ENCODE measurements at places on chromosomes 2 and 18.

- DNase-seq = no peak
These were observed 83.9 kb upstream of the MAPRE2 start for GRCh38 chr18:34957119-34957863.

GRCh38 chr2:23480957-23481797 is 96.2 kb downstream of the KLHL29 start:
- DNase-seq = peak; percentile 16

GRCh38 chr18:57635003-57635822 is 13.6 kb upstream of the NARS1 start:
- DNase-seq = no peak

DNA sequence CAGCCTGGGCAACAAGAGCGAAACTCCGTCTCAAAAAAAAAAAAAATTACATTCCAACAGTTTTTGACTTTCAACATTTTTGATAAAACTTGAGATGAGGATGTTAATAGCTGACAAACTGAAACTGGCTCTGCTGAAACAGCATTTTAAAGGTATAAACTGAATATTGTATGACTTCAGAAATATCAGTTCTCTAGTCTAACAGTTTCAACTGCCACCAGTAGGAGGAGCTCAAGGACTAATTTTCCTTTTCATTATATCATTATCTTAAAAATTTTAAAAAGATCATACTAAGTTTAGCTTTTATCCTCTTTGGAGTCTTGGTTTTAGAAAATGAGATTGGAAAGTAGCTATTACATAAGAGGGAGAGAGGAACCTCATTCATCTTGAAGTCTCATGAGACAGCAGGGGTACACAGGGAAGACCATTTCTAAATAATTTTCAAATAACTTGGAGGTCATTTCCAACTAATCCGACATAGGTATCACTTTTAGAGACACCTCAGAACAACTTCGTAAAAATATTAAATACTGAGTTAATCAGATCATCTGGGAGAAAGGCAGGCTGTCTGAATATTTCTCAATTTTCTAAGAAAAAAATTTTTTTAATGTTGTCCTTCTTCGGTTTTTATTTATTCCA is 37.6 kb upstream of the MCM6 start:
- peak; percentile 29 for DNase-seq

GRCh38 chr18:477565-477964 is 22.9 kb downstream of the COLEC12 start:
- DNase-seq = no peak

DNA sequence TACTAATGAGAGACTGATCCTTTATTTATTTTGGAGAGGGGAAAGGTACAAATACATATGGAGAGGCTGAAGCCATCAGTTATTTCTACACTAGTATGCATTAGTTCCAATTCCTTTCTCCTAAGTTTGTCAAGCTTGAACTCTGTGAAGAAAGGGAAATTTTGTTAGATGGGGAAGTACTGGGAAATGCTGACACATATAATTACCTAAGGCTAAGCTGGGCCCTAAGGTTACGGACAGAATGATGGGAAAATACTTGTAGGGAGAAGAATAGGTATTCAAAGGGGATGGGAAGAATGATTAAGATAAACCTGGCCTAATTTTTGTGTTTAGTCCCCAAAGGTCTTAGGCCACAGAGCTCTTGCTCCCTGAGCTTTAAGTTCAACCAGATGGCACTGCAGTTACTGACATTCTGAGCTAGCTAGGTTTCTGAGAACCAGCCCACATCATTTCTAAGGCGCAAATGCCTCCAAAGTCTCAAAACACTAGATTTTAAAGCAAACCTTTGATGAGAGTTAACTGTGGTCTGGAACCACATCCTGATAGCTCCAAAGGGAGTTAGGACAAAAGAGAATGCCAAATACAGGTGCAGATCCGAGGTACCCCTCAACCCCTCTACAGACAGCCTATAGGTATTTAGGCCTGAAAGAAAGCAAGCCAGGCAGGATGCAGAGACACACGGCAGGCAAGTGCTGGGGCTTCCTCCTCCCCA is 2.7 kb downstream of the TMEM163 start:
- DNase-seq = no peak

GRCh38 chr2:4091869-4092268 is 388.5 kb downstream of the DCDC2C start:
- DNase-seq = no peak

- DNase-seq = no peak
These were observed 117.4 kb downstream of the SPTBN1 start for GRCh38 chr2:54573537-54573919.

- DNase-seq = no peak
These were observed 115.6 kb downstream of the GLI2 start for GRCh38 chr2:120851116-120851773.

DNA sequence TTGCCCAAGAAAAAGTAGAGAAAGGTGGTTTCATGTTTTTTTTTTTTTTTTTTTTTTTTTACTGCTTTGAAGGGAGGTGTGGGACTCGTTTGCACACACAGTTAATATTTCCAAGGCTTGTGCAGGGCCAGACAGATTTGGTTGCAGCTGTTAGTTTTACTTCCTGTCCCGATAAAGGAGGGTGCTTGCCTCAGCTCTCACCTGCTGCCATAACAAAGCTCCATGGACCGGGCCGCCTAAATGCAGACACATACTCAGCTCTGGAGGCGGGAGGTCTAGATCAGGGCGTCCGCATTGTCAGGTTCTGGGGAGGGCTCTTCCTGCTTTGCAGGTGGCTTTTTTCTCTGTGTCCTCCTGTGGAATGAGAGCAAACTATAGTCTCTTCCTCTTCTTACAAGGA is 69.9 kb downstream of the ODC1 start:
- DNase-seq = no peak

GRCh38 chr2:166516712-166517303 is 22.8 kb upstream of the SCN7A start:
- DNase-seq = no peak

GRCh38 chr2:239059854-239060253 is 212.0 kb downstream of the TWIST2 start:
- DNase-seq = no peak

- no peak for DNase-seq
These were observed 2.7 kb downstream of the LNPK start for GRCh38 chr2:175999283-175999819.

DNA sequence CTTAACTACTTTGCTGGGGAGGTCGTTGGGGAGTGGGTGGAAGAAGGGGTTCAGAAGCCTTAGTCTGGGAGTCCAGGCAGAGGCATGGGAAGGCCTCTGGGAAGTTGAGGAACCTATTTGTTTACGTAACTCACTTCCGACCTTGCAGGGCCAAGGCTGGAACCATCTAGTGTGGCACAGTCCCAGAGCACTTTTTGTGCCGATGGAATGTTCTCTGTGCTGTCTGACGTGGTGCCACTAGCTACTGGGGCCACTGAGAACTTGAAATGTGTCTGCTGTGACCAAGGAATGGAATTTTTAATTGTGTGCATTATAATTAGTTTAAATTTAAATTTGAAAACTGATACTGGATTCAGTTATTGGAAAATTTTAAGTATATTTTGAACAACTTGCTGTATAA is 139.7 kb downstream of the FAM161A start:
- DNase-seq = no peak

DNA sequence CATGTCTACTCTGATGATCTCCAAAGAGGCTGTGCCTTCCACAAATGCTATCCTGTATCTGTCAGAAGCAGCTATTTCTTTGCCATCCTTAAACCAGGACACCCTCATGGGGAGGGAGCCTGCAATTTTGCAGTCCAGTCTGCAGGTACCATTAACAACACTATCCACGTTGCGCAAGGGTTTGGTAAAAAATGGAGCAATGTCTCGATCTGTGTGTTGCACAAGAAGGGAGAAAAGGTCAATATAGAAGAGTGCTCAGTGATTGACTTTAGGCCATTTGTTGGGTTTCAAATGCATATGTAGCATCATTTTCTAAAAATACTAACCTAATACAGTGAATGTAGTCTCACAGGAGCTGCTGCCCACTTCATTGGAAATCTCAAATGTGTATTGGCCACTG is 74.3 kb downstream of the TTN start:
- DNase-seq = no peak

GRCh38 chr2:60354713-60355112 is 198.7 kb downstream of the BCL11A start:
- no peak for DNase-seq

GRCh38 chr18:49648811-49649210 is 87.0 kb downstream of the LIPG start:
- DNase-seq = no peak
